ENCODE measurements at places on chromosomes 16 and 17. TPM values are rescaled to one million over a fixed set of nuclear protein-coding genes. Genes with fewer than 3 reads are reported as not detected.

GRCh38 chr16:73192232-73192894 is 144.4 kb upstream of the ZFHX3 start:
- DNase-seq, result no peak
- no peaks in the 10 kb centered on the region for H3K4me1 ChIP-seq

DNA sequence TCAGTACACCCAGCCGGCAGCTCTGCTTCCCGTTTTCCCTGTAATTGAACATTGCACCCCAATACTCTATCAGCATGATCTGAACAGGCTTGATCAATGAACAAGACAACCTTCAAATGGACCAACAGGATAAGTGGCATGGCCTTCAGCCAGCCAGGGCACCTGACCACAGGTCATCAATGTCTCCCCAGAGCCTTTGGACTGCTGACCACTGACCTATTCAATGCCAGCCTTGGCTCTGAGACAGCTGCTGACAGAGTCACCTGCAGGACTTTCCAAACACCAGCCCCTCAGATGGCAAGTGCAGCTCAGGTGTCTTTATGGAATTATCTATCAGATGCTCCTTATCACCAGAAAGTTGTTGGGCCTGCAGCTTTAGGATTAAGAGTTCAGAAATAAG is 462.9 kb upstream of the ASIC2 start:
- H3K4me3 ChIP-seq, result no peak overlapping the region
- H3K27me3 ChIP-seq, result no peaks in the 10 kb centered on the region
- peaks cover 1% of the 10 kb centered on the region for H3K4me1 ChIP-seq
- no peak overlapping the region for H3K27ac ChIP-seq
- no peak for DNase-seq

Gene NKD1
- total RNA-seq, result 3.3 TPM

GRCh38 chr17:1124896-1125787 is 54.6 kb downstream of the ABR start:
- no peak for DNase-seq
- H3K27me3 ChIP-seq, result no peaks in the 10 kb centered on the region
- H3K36me3 ChIP-seq, result no peaks in the 10 kb centered on the region
- H3K4me3 ChIP-seq, result peak overlapping the region; percentile 22
- no peak overlapping the region for H3K27ac ChIP-seq

- no peak for DNase-seq
- no peak overlapping the region for H3K4me3 ChIP-seq
- no peaks in the 10 kb centered on the region for H3K36me3 ChIP-seq
- no peak overlapping the region for H3K27ac ChIP-seq
- H3K27me3 ChIP-seq, result no peaks in the 10 kb centered on the region
- no peaks in the 10 kb centered on the region for H3K4me1 ChIP-seq
Observed at GRCh38 chr17:81228834-81229665, 6.3 kb upstream of the CEP131 start.
